ENCODE measurements at places on chromosomes 1 and 21.

DNA sequence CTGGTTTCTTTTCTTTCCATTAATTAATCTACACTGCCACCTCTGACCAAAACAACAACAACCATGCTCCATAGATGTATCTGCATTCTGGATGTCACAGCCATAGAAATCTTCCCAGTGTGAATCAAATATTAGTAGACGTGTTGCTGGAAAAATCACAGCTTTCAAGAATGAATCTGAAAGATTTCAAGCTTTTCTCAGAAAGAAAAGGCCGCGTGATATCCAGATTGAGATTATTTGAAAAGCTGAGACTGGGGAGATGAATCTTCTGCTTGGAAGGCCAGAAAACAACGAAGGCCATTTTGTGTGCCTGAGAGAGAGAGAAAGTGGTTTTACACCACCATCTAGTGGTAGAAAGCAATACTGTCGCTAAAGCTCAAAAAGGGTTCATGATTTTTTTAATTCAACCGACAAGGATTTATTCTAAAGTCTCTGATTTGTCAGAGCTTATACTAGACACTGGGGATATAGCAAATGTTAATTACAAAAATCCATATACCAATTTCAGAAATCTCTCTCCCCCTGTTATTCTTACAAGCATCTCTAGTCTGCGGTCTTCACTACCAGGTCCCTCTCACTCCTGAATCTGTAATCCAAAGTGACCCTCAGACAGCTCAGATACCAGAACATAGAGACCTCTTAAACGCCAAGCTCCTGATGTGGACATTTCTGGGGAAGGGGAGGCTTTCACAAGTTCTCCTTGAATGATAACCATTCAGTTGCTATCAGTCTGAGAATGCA is 87.5 kb upstream of the SGIP1 start:
- DNase-seq: peak; percentile 32

DNA sequence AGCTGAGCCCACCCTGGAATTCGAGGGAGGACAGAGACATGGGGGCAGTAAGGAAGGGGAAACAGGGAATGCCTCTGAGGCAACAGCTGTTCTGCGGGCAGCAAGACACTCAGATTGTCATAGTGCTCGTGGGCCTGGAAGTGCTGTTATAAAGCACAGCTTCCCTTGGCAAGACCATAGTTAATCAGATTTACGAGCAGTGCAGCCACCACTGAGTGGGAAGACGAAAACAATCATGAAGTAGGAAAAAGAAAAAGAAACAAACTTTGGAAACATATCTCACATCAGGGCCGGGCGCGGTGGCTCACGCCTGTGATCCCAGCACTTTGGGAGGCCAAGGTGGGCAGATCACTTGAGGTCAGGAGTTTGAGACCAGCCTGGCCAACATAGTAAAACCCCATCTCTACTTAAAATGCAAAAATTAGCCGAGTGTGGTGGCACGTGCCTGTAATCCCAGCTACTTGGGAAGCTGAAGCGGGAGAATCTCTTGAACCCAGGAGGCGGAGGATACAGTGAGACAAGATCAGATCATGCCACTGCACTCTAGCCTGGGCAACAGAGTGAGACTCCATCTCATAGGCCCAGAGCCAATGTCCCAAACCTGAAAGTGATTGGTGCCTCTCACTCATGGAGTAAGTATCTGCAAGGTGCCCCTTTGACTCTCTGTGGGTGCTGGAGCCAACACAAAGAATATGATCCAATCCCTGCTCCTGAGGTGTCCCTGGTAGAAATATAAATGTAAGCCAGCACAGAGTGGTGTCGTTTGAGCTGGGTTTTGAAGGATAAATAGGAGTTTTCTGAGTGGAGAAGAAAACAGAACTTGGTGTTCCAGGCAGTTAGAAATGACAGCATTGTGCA is 55.6 kb upstream of the GPR153 start:
- DNase-seq: no peak

GRCh38 chr1:189958756-189959155 is 518.9 kb downstream of the BRINP3 start:
- no peak for DNase-seq

GRCh38 chr1:203295796-203296195 is 9.5 kb upstream of the BTG2 start:
- DNase-seq: no peak

DNA sequence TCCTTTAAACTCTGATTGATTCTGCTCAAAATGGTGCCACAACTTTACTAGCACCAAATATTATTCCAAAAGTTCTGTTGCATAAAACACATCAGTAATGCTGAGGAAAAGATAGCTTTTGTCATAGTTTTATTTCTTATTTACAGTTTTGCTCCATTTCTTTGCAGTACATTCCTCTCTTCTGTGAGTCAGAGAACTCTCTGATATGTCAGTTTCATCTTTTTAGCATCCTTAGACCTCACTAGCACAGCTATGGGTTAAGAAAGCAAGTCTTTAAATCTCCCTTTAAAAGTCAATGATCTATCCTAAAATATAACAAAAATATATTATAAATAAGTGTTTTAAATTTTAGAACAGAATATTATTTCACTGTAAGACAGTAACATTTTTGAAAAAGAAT is 356.6 kb upstream of the SNX7 start:
- DNase-seq: no peak

- no peak for DNase-seq
Observed at GRCh38 chr1:193234530-193234929, 48.1 kb upstream of the B3GALT2 start.

GRCh38 chr1:51297401-51298321 is 32.7 kb downstream of the TTC39A start:
- no peak for DNase-seq

DNA sequence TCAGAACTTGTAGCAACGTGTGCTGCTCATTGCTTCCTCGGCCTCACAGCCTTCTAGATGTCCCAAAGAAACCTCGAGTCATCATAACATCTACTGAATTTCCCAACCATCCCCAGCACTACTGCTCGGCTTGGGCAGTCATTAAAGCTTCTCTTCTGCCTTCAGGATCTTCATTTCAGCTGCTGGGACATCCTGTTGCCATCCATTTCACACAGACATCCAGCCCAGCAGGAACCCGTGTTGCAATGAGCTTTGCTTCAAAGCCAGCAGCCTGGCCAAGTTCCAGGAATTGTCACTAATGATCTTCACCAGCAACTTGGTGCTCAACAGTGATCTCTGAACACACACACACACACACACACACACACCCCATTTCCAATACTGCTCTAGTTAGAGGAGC is 18.5 kb downstream of the WLS start:
- no peak for DNase-seq

DNA sequence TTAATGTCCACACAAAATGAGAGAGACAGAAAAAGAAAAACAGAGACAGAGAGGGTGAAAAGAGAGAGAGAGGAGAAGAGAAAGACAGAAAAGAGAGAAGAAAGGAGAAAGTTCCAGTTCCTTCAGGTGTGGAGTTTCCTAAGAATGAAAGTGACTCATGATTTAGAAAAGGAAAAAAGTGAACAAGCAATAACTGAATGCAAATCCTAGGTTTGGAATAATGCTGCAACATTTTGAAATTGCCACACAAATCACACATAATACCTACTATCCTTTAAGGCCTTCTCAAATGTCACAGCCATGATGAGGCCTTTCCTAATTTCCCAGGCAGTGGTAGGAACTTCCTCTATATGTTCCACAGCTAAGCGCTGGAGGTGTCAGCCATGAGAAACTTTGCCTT is 31.5 kb upstream of the XPR1 start:
- DNase-seq: no peak

GRCh38 chr21:41659791-41660560 is 106.9 kb downstream of the RIPK4 start:
- DNase-seq: no peak

GRCh38 chr1:155884982-155885381 is 25.6 kb downstream of the SYT11 start:
- no peak for DNase-seq

DNA sequence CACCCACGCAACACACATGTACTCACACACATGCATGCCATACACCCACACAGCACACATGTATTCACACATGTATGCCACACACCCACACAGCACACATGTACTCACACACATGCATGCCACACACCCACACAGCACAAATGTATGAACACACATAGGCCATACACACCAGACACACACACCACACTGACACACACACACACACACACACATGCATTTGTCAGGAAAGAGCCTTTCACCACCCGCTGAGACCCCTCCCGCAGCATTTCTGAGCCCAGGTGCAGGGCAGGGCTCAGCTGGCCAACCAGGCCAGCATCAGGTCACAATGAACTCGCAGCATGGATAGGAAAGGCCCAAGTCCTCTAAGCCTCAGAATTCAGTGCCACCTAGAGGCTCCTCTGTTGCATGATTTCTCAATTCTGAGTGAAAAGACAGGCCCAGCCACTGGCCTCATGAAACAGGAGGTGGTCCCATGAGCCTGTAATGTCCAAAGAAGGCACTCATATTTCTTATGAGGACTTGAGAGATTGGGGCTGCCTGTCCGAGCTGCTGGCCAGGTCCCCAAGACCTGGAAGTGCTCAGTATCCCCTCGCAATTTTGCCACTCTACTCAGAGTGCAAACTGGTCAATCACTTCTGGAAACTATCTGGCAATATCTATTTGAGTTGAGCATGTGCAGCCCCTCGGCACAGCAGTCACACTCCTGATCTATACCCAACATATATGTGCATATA is 57.3 kb downstream of the PSMG1 start:
- DNase-seq: no peak

- DNase-seq: no peak
Observed at GRCh38 chr1:17259233-17259873, 10.5 kb downstream of the PADI3 start.

DNA sequence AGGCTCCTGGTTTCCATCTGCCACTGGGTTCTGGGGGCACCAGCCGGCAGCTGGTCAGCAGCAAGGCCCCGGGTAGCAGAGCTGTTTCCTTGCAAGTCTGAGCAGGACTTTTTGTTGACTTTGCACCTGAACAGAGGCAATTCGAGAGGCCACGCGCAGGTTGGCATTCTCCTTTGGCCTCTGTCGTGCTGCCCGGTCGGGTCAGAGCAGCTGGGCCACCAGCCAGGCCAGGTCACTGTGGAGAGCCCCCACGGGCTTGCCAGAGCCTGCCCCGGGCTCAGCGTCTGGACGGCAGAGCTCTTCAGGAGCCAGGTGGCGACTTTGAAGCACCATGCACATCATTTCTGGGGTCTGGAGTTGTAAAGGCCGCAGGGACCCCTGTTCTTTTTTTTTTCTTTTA is 28.4 kb upstream of the TMEM52 start:
- DNase-seq: no peak

GRCh38 chr1:102742426-102742825 is 365.9 kb downstream of the COL11A1 start:
- DNase-seq: no peak

DNA sequence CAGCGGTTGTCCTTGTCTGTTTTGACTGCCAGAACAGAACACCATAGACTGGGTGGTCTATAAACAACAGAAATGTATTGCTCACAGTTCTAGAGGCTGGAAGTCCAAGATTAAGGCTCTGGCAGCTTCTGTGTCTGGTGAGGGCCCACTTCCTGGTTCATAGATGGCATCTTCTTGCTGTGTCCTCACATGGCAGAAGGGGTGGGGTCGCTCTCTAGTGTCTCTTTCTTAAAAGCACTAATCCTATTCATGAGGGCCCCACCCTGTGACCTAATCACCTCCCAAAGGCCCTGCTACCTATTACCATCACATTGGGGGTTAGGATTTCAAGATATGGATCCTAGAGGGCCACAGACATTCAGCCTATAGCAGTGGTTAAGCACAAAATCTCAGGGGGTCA is 304.4 kb downstream of the NFIA start:
- DNase-seq: no peak

DNA sequence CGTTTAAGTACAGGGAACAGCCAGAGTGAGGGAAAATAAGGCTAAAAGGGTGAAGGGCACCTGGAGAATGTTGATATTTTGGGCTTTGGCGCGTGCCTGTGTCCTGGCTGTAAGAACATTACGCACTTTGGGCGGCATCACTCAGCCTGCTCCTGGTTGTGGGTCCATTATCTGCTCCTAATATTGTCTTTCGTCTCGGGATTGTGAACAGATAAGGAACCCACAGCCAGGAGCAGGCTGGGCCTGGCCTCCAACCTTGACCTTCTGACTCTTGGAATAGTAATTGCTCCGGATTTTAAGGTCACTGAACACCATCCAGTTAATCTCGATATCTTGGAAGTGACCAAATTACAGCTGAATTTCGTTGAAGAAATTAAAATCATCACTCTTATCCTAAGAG is 61.9 kb downstream of the TCP10L start:
- DNase-seq: no peak

- DNase-seq: no peak
Observed at GRCh38 chr1:225242611-225243010, 185.2 kb downstream of the LBR start.

GRCh38 chr1:111745675-111746613 is 6.7 kb upstream of the INKA2 start:
- DNase-seq: no peak

- DNase-seq: peak; percentile 23
Observed at GRCh38 chr1:85580872-85581801, 576 bp downstream of the CCN1 start.

GRCh38 chr1:110184446-110184845 is 25.7 kb upstream of the KCNC4 start:
- DNase-seq: no peak

DNA sequence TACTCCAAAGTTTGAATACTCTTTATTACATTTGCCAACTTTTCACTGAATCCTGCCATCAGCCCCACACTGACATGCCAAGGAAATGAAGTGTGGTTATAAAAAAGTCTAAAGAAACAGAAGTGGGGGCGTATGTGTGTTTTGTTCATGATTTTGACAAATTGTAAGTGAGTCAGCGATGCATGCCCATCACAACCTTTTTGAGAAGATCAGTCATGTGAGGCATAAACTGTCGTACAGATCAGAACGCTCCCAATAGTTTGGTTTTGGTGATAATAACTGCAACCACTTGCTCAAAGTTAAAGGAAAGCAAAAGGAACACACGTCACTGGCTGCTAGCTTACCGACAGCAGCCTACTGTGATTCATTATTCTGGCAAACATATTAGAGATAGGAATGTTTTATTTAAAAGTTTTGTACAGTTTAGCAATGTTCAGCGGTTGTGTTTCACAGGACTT is 95.6 kb downstream of the RGS2 start:
- DNase-seq: no peak

- DNase-seq: no peak
Observed at GRCh38 chr1:200704986-200705500, 33.6 kb upstream of the CAMSAP2 start.

- DNase-seq: no peak
Observed at GRCh38 chr1:196461521-196461920, 146.7 kb downstream of the KCNT2 start.

GRCh38 chr1:20710469-20711284 is 7.1 kb downstream of the KIF17 start:
- no peak for DNase-seq
